HT1080 (cell line): ENCODE measurements at places on chromosomes 1 and 21.

DNA sequence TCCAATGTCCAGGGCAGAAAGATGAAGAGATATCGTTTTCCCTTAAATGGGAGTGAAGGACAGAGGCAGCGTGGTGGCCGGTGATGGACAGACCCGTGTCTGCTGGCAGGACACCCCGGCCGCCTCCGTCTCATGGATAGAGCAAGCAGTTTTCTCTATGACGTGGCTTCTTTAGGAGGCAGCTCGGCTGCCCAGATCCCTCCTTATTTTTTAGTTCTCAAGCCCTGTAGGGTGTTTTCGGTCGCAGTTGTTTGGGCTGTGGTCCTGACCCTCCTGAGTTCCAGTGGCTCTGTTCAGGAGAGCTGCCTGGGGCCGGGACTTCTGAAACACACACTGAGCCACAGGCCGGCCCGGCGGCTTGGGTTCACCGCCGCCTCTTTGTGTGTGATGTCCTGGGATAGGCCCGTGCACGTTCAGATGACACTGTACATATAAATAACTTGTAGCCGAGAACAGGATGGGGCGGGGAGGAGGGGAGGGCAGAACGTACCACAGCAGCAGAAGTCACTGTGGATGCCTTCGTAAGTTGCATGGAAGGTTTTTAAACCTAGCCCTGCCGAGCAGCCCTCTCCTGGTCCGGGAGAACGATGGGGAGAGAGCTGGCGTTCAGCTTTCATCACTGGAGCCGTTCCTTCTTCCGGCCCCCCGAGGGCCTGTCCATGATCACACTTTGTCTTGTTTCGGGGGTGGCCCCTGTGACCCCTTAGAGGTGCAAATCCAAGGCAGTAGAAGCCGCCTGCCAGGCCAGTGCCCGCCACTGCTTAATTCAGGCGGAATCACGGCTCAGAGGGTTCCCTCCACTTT lies 65.2 kb downstream of the SIK1 start:
- no peak for DNase-seq

- DNase-seq = no peak
Measured at GRCh38 chr1:156492591-156493080, 7.9 kb downstream of the MEF2D start.

GRCh38 chr1:48206371-48206770 lies 16.1 kb upstream of the SLC5A9 start:
- DNase-seq = no peak

- DNase-seq = no peak
Measured at GRCh38 chr1:112057736-112058135, 68.3 kb upstream of the KCND3 start.

- no peak for DNase-seq
Measured at GRCh38 chr1:5688081-5689077, 303.8 kb downstream of the NPHP4 start.

DNA sequence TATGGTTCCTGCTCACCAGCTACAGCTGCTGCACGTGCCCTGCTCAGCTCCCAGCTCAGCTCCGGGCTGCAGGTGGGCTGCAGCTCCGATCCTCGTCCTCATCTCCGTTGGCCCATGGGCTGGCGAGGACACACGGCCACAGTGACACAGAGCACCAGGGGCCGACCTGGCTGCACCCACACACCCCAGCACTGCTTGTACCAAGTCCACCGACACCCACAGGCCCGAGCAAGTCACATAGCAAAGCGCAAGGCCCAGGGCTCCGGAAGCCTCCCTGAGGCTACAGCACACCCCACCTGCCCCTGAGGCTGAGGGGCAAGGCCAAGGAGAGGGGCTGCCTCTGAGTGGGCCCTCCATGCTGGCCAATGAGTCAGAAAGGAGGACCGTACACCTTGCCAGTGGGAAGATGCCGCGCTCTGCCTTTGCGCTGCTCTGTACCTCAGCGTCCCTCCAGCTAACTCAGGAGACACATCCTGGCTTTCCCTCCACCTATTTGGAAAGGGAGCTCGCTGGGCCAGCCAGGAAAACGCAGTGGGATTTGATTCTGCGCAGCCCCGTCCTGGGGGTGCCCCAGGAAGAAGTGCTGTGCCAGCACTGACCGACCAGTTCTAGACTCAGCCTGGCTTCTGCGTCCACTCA lies 124.8 kb downstream of the SIK1 start:
- no peak for DNase-seq

DNA sequence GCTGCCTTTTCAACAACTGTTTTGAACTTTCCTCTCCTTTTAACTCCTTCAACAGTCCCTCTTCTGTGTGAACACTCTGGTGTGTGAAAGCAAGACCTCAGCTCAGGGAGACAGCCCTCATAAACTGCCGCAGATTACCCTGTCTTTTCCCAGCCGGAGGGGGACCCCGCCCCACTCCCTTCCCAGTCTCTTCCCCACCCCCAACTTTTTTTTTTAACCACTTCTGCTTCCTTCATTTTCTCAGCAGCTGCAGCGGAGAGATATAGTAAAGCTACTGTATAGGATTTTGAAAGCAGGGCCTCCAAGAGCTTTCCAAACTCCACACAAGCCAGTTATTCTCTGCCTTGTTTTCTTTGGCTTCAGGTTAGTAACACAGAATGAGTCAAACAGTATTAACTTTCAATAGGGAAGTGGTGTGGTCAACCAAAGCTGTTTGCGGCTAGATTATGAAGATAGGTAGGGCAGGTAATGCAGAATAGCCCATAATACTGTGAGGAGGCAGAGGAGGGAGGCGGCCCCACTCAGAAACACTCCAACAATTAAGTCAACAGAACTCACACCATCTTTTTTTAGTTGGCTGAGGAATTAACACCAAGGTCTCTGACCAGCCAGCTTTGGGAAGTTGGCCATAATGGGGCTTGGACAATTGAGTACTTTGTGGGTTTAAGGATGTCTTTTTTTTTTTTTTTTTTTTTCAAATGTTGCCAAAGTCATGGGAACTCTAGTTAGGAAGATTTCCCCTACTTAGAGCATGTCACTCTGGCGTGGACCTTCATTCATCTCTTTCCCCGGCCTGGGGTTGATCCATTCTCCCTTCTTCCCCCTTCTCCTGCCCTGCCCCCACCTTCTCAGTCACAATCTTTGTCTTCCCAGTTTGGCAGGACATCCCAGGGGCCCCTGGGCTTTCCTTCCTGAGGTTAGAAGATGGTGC lies 177.0 kb downstream of the CLIC6 start:
- DNase-seq = peak; percentile 93

- DNase-seq = no peak
Measured at GRCh38 chr1:41661428-41662060, 177.1 kb upstream of the EDN2 start.

- no peak for DNase-seq
Measured at GRCh38 chr21:36973986-36974850, 7.7 kb upstream of the HLCS start.

DNA sequence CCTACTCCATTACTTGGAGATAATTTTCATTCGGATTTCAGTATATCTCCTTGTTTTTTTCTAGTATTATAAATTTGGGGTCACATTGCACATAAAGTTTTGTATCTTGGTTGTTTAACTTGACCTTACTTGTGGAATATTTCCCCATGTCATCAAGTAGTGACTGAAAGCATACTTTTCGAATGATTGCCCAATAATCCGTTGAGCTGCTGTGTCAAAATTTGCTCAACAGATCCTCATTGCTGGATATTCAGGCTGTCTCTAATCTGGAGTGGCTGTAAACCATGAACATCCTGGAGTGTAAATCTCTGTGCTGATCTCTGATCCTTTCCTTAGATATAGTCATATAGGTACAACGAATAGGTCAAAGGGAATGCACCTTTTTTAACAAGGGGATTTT lies 4.9 kb downstream of the NIPAL3 start:
- DNase-seq = no peak

DNA sequence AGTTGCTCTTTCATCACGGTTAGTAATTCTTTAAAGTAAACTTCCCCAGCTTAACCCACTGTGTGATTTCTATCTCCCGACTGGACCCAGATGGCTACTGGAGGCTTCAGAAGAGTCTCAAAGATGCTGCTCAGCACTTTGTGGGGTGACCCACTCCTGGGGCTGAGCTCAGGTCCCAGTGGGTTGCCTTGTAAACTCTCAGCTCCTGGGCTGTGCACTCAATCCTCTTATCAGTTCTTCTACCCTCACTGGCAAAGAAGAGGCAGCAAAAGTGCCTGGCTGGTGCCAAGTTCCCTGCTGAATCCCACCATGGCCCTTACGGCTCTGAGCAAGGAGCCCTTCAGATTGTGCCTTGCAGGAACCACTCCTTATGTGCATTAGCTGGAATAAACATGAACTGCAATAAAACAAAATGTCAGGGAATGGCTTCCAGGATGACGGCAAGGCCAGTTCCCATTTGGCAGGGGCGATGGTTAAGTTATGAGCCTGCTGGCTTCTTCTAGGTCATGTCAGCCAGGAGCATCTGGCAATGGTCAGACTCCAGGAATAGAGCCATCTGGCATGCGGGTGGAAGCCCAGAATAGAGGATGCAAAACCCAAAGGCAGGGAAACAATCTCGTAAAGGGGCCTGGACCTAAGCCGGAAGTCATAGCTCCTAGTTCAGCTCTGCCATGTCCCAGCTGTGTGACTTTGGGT lies 6.8 kb downstream of the MYOC start:
- DNase-seq = no peak

DNA sequence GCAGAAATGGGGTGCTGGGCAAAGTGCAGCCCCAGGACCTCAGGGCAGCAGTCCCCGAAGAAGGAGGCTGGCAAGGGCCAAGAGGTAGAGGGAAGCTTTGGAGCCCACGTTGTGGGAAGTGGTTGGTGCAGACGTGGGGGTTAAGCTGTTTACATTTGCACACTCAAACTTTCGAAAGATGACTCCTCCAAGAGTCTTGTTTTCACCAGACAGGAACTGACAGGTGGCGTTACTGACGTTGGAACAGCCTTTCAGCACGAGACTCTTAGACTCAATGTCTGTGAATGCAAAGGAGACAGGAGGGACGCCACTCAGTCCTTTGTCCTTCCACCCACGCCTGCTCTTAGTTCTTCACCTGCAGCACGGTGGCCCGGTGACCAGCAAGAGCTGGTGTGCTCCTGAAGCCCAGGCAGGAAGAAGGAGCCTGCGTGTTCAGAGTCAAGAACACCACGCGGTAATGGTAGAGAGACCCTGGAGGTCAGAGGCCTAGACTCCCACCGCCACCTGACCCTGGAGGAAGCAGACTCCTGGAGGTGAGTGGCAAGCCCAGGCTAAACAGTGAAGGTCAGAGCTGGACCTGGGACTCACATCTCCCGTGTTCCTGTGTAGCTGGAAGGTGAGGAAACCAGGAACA lies 15.9 kb downstream of the LYPD8 start:
- DNase-seq = no peak

DNA sequence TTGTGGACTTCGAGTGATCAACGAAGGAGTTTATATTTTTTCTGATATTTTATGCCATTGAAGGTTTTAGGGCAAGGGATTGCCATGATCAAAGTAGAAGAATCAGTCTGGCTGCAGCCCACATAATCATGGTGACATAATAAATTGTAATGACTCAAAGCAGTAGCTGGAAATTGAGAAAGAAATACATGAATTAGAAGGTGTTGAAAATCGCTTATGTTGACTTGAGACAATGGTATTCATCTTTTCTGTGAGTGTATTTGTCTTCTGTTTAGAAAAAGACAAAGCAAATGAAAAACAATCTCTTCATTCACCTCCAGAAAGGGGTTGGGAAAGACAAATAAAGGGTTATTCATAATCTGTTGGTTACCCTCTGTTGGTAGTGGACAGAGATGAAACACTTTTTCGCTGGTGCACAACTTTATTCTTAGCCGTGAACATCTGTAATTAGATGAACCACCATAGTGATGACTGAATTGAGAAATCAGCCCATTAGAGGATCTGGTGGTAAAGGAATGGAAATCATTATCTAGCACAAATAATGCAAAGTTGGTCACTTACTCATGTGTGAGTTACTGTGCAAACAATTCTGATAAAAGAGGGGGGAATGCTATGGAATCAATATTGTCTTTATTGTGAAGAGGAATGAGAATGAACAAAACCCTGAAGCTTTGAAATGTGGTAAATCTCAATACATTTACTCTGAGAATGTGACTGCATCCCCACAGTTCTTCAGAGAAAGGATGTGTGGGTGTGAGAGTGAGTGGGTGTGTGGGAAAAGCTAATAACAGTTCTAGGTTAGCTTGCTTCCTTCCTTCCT lies 121.8 kb downstream of the NTNG1 start:
- DNase-seq = peak; percentile 72

GRCh38 chr21:29184037-29184436 lies 53.6 kb downstream of the MAP3K7CL start:
- DNase-seq = no peak

- no peak for DNase-seq
Measured at GRCh38 chr21:46205166-46205565, 20.9 kb upstream of the SPATC1L start.

DNA sequence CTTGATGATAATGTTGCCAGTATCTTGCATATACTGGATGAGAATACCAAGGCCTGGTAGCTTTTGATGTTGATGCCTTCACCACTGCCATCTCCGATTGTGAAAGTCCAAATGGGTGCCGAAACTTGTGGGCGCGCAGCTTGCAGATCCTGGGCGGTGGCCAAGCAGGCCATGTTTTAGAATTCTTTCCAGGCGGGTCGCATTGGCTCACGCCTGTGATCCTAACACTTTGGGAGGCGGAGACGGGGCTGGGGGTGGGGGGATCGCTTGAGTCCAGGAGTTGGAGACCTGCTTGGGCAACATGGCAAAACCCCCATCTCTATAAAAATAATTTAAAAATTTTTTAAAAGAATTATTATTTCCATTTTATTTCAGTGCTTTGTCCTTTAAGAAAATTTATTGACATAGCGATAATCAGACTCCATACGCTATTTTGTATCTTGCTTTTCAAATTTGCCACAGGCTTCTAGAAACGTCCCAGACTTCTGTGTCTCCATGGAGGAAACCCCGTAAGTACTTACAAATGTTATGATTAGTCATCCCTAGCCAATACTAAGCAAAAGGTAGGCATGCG lies 592 bp upstream of the ZNF326 start:
- no peak for DNase-seq

DNA sequence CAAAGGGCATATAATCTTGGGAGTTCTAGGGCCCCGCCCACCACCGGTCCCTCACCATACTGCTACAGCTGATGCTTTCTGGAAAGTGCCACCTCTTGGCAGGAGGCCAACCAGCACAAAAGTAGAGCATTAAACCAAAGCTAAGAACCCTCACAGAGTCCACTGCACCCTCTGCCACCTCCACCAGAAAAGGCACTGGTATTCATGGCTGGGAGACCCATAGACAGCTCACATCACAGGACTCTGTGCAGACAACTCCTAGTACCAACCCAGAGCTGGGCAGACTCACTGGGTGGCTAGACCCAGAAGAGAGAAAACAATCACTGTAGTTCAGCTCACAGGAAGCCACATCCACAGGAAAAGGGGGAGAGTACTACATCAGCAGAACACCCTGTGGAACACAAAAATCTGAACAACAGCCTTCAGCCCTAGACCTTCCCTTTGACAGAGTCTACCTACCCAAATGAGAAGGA lies 10.8 kb downstream of the THEM4 start:
- DNase-seq = no peak

GRCh38 chr1:52635321-52636089 lies 2.5 kb downstream of the SHISAL2A start:
- no peak for DNase-seq

- DNase-seq = no peak
Measured at GRCh38 chr1:201870397-201870796, 18.3 kb upstream of the SHISA4 start.

GRCh38 chr1:33740040-33740744 lies 123.7 kb upstream of the HMGB4 start:
- no peak for DNase-seq

- peak; percentile 15 for DNase-seq
Measured at GRCh38 chr1:220093361-220094015, 444 bp upstream of the IARS2 start.
